Endodermal cell (in vitro differentiated cells): ENCODE measurements at places on chromosomes 2 and 18.
A peak's percentile ranks its signal among the peaks of the same experiment; 100 is the strongest.

- no peak for DNase-seq
These were observed 35.0 kb downstream of the TMEFF2 start for GRCh38 chr2:192159736-192160135.

GRCh38 chr2:154963511-154963910 lies 265.0 kb downstream of the KCNJ3 start:
- no peak for DNase-seq

GRCh38 chr18:6885006-6885481 lies 155.5 kb downstream of the ARHGAP28 start:
- no peak for DNase-seq

- no peak for DNase-seq
These were observed 129.9 kb downstream of the CACNB4 start for GRCh38 chr2:151968770-151969470.

DNA sequence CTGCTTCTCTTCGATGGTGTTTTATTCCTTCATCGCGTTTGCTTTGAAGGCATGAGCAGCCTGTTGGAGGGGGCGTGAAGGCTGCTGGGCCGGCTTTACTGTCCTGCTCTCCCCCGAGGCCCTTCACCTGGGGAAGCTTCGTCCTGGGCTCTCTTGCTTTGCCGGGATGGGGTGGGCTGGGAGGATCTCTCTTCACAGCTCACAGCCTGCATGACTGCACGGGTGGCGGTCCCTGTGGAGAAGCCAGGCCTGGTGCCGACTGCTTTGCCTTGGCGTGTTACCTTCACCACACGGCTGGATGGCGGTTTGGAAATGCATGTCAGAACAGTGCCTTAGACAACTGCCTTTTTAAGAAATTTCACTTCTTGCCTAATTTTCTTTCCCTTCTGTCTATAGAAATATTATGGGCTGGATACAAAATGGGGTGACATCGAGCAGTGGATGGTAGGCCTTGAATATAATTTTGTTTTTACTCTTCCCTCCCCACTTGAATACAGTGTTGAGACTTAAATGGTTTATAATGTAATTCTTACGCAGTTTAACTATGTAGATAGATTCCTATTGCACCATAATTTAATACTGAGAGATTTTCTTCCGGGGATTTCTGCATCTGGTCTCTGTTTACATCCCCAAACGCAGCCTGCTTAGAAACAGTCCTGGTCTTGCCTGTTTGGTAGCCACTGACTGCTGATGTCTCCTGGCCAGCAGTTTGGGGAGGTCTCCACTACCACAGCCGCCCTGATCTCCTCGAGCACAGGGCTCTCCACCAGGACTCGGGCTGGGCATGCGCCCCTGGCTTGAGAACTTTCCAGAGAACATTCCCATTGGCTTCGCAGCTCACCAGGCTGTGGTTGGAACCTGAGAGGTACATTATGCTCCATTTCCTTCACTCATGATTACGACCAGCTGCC lies 81.0 kb upstream of the RBM44 start:
- DNase-seq: peak; percentile 47

- no peak for DNase-seq
These were observed 41.5 kb downstream of the BIN1 start for GRCh38 chr2:127065299-127065939.

GRCh38 chr2:119158563-119159347 lies at the start of gene C1QL2:
Gene C1QL2, minus strand, starts transcription at chr2:119158751. Its CDS starts 482 bp downstream, at chr2:119158269.
- peak; percentile 86 for DNase-seq
